ENCODE measurements at places on chromosomes 7 and 10.

- no peak for DNase-seq
Observed at GRCh38 chr7:42186151-42186550, 50.9 kb downstream of the GLI3 start.

- DNase-seq = no peak
Observed at GRCh38 chr7:157900556-157900955, 563.8 kb downstream of the DNAJB6 start.

DNA sequence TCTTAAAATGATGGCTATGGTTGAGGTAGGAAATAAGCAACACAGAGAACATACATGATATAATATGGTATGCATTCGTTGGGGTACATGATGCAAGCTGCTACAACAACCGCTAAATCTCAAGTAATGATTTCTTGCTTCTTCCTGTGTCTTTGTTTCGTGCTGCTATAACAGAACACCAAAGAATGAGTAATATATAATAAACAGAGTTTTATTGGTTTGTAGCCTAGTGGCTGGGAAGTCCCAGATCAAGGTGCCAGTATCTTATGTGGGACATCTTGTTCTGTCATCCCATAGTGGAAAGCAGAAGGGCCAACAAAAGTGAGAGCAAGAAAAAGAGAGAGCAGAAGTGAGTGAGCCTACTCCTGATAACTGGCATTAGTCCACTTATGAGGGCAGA, 689.7 kb downstream of the SUGCT start:
- no peak for DNase-seq

GRCh38 chr7:120554960-120555571, 282.1 kb downstream of the KCND2 start:
- DNase-seq = no peak

- DNase-seq = no peak
Observed at GRCh38 chr10:119302172-119302571, 94.8 kb downstream of the GRK5 start.

GRCh38 chr7:155759740-155760430, 52.4 kb downstream of the SHH start:
- DNase-seq = no peak

DNA sequence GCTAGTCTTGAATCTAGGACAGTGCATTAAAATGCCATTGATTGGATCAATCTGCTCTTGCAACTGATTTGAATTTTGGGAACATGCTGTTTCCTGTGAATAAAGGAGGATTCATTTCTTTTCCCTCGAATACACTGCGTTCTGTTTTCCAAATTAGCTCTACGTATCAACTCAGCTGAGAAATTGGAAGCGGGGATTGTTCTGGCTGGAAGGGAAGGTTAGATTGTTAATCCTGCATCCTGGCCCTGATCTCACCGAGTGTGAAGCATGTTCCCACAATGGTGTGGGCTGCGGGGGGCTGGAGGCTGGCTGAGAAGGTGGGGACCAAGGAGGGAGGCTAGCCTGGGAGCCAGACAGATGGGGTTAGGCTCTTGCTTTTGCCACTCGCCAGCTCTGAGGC, 17.6 kb downstream of the HTRA1 start:
- DNase-seq = no peak

Measured in activated naive CD8-positive, alpha-beta T cell treated with anti-CD3 and anti-CD28 coated beads, Interleukin-2, amount 50 U/mL, for 16 hours (primary cell).